ENCODE measurements at places on chromosomes 2 and 18.
A peak's percentile ranks its signal among the peaks of the same experiment; 100 is the strongest.

GRCh38 chr2:10285556-10286198 is 17.0 kb upstream of the HPCAL1 start:
- peak; percentile 90 for DNase-seq

DNA sequence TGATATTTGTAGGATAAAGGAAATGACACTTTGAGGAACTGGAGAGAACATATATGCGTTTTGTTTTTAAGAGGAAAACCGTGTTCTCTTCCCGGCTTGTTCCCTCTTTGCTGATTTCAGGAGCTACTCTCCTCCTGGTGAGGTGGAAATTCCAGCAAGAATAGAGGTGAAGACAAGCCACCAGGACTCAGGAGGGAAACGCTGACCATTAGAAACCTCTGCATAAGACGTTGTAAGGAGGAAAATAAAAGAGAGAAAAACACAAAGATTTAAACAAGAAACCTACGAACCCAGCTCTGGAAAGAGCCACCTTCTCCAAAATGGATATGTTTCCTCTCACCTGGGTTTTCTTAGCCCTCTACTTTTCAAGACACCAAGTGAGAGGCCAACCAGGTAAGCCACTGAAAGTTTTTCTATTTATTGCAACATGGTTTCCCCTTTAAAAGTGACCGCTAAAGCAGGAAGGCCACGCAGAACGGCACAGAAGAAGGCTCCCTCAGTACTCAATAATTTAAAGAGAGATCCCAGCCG is 735 bp downstream of the NRP2 start:
- DNase-seq: no peak

GRCh38 chr18:78666666-78667335 is 312.8 kb upstream of the SALL3 start:
- no peak for DNase-seq

DNA sequence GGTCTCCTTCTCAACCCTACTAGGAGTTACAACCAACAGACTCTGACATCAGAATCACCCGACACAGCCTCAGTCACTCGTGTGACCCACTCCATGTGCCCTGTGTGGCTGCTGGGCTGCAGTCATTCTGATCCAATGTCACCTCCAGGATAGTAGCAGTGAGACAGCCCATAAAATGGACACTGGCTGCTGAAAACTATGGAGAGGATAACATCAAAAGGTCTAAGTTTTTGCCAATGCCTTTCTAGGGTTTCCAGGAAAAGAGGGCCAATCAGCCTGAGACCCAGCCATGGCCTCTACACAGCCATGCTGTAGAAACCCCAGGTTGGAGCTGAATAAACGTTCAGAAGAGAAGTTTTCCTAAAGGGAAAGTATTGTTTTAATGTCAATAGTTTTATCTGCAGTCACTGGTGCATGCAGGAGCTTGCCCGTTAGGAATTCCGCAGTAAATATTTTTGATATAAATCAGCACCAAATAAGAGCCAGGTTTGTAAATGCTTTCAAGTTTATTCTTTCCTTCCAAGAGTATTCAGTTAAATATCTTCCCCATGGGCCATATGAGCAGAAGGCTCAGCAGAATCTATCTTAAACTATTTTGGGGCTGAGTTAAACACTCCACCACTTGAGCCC is 92.2 kb upstream of the PID1 start:
- no peak for DNase-seq

GRCh38 chr18:25177631-25178030 is 174.3 kb downstream of the ZNF521 start:
- DNase-seq: no peak

GRCh38 chr18:46506974-46507586 is 149.9 kb downstream of the LOXHD1 start:
- DNase-seq: no peak

- DNase-seq: peak; percentile 12
Measured at GRCh38 chr2:19635951-19636510, 265.8 kb downstream of the TTC32 start.

GRCh38 chr18:74420926-74421325 is 36.2 kb downstream of the DIPK1C start:
- DNase-seq: no peak

- no peak for DNase-seq
Measured at GRCh38 chr2:137420744-137421143, 543.5 kb upstream of the HNMT start.

DNA sequence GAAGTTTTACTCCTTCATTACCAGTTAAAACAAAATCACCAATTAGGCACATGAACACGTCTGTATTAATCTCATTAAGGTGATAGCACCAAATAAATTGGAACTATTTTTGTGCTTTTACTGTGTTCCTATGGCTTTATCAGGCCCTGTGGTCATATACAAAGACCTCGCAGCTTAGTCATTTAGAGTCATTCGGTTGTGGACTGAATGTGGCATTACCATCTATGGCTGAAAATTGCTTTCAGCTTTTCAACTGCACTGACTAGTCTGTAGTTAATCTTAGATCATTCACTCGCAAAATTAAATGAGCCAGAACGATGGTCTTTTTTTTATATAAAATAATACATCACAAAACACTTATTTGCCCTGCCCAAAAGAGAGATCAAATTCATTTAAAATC is 601.7 kb downstream of the NR4A2 start:
- DNase-seq: no peak

DNA sequence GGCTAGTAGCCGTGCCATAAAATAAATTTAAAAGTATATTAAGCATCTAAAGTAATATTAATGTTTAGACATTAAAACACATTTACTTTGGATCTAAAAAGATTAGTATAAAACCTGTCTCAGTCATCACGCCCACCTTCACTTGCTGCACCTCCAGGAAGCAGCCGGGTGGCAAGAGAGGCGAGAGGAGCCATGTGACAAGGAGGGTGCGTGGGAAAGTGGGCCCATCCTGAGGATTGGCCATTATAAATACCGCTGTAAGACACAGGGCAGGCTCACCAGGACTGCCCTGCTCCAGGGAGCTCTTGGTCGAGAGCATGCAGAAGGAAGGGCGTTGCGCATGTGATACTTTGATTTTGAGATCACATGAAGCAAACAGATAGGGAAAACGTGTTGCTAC is 34.4 kb upstream of the ALKAL2 start:
- no peak for DNase-seq

DNA sequence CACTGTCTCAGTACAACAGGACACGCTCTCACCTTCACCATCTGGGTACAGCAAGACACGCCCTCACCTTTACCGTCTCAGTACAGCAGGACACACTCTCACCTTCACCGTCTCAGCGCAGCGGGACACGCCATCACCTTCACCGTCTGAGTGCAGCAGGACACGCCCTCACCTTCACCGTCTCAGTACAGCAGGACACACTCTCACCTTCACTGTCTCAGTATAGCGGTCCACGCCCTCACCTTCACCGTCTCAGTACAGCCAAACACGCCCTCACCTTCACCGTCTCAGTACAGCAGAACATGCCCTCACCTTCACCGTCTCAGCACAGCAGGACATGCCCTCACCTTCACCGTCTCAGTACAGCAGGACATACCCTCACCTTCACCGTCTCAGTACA is 109.9 kb upstream of the CTDP1 start:
- DNase-seq: no peak

DNA sequence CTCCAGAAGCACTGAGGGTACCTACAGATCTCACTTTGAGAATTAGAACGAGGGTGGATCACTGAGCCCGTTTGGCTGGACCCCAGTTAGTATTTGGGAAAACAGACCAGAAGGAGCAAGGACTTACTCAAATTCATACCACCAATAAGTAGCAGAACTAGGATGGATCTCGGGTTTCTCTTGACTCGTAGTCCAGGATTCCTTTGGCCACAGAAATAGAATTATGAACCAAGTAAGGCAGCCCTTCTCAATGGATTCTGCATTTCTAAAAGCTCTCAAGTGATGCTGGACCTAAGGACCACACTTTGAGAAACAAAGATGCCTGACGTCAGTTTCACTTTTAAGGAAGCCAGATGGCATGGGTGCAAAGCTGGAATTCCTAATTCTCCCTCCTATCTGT is 153.0 kb downstream of the KLHL29 start:
- DNase-seq: no peak

- no peak for DNase-seq
Measured at GRCh38 chr18:67476585-67476984, 39.9 kb downstream of the DSEL start.

DNA sequence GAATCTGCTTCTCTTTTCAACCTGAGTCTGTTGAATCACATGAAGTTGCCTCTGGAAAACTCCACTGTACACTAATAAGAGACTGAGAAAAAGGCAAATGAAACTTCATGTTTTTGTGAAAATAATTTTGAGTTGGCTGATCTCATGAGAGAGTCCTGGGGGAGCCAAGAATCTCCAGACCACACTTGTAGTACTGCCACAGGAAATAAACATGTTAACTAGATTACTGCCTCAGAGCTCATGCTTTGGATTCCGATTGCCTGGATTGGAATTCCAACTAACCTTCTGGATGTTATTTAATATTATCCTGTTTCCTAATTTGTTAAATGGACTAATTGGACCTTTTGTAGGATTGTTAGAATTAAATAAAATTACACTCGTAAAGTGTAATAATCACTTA is 25.2 kb downstream of the NUP35 start:
- no peak for DNase-seq

GRCh38 chr18:37422116-37422515 is 143.5 kb downstream of the CELF4 start:
- peak; percentile 25 for DNase-seq

DNA sequence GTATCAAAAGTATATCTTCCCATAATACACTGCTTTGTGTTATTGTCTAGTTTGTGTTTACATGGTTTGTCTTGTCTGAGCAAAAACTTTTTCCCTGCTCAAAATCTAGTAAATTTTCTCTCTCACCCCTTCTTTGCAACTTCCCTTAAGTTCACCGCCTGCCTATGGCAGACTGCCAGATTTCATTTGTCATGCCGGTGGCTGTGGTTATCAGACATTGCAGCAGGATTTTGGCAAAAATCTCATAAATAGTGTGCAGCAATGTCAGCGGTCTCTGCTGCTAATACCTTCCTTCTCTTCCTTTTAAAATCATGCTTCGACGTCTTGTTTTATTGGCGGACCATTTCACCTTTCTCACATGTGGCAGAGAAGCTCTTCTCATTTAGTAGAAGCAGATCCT is 45.6 kb upstream of the TMEM178A start:
- DNase-seq: no peak

DNA sequence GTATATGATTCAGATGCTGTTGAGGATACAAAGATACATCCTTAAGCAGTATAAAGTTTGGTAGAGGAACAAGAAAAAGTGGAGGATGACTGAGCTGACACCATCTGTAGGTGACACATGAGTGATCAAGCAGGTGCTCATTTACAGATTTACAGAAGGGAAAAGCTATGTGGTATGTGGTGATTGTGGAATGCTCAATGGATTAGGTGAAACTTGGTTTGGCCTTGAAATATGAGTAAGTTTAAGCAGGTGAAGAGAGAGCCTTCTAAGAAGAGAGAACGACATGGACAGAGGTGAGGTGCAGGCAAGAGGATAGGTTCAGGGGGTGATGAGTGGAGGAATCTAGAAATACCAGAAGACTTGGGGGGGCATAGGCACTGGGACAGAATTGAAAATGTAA is 5.9 kb downstream of the ASXL3 start:
- no peak for DNase-seq

DNA sequence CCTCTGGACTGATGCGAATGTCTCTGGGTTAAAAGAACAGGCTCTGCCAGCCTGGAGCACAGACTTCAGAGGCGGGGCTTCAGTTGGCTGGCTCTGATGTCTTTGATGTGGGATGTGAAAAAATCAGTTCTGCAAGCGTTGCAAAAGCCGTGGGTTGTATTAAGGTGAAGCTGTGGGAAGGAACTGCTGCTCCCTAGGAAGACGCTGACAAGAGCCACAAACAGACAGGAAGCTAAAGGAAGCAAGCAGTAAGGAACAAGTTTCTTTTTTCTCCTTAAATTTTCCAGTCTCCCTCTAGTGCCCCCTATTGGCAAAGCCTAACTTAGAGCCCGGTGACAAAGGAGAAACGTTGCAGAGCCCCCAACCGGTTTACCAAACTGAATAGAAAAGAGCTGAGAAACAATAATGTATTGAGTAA is 239.0 kb downstream of the CCDC178 start:
- peak; percentile 0 for DNase-seq

- no peak for DNase-seq
Measured at GRCh38 chr18:46677611-46678010, 20.6 kb upstream of the LOXHD1 start.

All from anterior cingulate cortex (tissue), 58 donors.